Left ventricle myocardium superior (tissue), 1 donor: ENCODE measurements at places on chromosomes 5 and 9. TPM values are rescaled to one million over a fixed set of nuclear protein-coding genes. Genes with fewer than 3 reads are reported as not detected.

GRCh38 chr5:133235696-133236426 is 184.0 kb downstream of the HSPA4 start:
- no peak for DNase-seq

Gene RAPGEF6
- 7.8 TPM for total RNA-seq

DNA sequence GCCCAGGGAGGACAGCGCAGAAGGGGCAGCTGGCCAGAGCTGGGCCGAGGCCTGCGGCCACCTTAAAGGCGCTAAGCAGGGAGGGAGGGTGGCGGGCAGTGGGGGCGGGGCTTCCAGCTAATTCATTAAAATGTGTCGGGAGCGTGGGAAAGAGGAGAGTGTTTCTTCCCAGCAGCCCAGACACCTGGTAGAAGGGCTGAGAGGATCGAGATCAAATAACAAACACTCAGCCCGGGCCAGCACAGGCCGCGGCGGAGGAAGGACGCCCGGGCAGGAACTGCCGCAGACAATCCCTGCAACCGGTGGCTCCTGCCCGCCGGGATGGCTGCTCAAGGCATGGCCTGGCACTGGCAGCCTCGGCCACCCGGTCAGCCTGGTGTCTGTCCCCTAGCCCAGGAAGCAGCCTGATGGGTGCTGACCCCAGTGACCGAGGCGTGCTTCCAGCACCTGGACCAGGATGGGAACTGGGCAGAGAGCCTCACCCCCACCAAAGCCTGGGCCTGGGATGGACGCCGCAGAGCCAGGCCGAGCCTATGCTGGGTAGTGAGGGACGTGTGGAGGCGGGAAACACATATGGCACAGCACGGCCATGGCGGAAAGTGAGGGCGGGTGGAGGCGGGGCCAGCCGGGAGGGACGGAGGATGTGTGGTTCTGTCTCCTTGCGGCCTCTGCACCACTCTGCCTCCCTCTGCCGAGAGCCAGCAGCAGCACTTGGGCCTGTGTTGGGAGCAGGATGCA is 3.2 kb upstream of the NRARP start:
- peak; percentile 65 for DNase-seq

- DNase-seq, result no peak
Observed at GRCh38 chr5:175457466-175457865, 13.5 kb upstream of the DRD1 start.

Gene EQTN
- total RNA-seq, result not detected

Gene LCN12
- total RNA-seq, result 3.6 TPM
